ENCODE measurements at places on chromosomes 13 and 19. TPM values are rescaled to one million over a fixed set of nuclear protein-coding genes. Genes with fewer than 3 reads are reported as not detected.

KCNJ14 gene
- total RNA-seq = 1.1 TPM

CAPS gene
- 9.4 TPM for total RNA-seq

SRRM5 gene
- 0.52 TPM for total RNA-seq

C19orf81 gene
- total RNA-seq = not detected

FAM83E gene
- total RNA-seq = not detected

GRIN2D gene
- 0.91 TPM for total RNA-seq

TMPRSS9 gene
- 0.27 TPM for total RNA-seq

HRC gene
- 4.8 TPM for total RNA-seq

- peak; percentile 93 for DNase-seq
Measured at GRCh38 chr19:18417250-18418028, 1.8 kb upstream of the SSBP4 start.

GRCh38 chr13:36154567-36155291 lies 23.5 kb upstream of the DCLK1 start:
- DNase-seq = no peak

DNA sequence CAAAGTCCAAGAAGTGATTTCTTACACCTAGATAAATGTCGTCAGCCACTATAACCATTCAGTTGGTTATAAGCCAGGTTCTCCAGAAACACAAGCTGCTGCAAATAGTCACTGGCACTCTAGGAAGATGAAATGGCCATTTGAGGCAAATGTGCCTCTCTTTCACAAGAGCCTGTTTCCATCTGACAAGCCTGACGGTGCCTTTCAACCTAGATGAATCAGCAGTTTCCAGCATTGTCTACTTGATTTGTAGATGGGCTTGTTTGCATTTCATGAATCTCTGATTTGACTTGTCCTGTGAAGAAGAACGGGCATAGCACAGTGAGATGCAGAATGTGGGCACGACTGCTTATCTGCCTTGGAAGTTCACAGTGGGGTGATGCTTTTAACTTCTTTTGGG lies 327.2 kb downstream of the LMO7 start:
- no peak for DNase-seq

GRCh38 chr19:5081443-5082161 lies 112.7 kb downstream of the KDM4B start:
- DNase-seq = no peak

DNA sequence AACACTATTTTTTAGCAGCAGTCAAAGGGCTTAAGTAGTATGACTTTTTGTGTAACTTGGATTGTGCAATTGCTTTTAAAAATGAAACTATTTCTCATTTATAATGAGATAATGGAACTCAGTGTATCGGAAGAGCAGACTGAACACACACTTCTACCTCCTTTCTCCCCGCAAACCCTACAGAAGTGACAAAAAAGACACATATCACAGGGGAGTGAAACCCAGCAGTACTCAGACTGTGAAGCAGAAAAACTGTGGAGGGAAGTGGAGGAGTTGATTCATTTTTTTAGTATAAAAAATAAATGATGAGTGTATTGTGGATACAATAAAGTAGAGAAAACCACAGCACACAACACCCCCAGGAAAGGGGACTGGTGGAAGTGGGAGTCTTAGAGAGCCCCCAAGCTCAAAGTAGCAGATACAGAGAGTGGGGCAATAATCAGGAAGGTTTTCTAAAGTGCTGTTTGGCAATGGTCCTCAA lies 9.7 kb downstream of the LPAR6 start:
- no peak for DNase-seq

DNA sequence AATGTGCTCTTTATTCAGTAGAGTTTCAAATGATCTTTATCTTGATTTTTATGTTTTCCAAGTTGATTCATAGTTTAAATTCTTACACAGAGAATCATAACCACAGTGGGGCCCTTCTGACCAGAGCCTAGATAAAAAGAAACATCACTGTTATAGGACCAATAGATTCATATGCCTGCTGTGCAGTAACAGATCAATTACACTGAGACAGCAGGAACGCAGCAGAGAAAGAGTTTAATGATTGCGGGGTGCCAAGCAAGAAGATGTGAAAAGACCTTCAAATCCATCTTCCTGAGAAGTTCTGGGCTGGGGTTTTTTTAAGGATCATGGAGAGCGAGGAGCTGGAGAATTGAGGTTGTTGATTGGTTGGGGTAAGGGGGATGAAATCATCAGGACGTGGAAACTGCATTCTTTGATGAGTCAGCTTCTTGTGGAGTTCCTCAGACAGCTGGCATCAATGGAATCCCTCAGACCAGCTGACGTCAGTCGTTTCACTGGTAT lies 346.6 kb downstream of the TBC1D4 start:
- DNase-seq = no peak

- DNase-seq = no peak
Measured at GRCh38 chr19:41784743-41785142, 11.6 kb upstream of the CEACAM3 start.

GRCh38 chr13:73657821-73658540 lies 476.2 kb downstream of the KLF12 start:
- DNase-seq = peak; percentile 81

DNA sequence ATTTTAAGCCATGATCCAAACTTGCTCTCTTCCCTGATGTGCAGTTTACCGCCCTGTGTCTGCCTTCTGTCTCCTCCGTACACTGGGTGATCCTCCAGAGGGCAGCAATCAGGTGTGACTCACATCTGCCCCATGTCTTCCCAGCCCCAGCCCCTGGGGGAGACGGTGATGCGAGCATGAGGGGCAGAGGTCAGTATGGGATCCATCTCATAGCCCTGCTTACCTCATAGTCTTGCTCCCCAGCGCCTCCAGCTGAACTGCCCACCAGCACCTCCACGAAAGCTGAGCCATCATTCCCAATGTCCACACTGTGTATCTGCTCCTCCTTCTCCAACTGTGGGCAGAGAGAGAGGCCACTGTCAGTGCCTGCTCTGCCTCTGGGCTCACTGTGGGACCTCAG lies 14.6 kb downstream of the XRCC1 start:
- DNase-seq = no peak

GRCh38 chr13:24274452-24275021 lies 34.8 kb upstream of the C1QTNF9 start:
- no peak for DNase-seq

- DNase-seq = no peak
Measured at GRCh38 chr13:20989656-20990321, 71.6 kb downstream of the LATS2 start.

- DNase-seq = no peak
Measured at GRCh38 chr19:13072188-13072908, 30.3 kb downstream of the LYL1 start.

GRCh38 chr19:4288091-4288777 lies 9.2 kb downstream of the SHD start:
- no peak for DNase-seq

GRCh38 chr19:15393963-15394362 lies 14.4 kb upstream of the AKAP8 start:
- DNase-seq = no peak

GRCh38 chr19:19022380-19022961 lies 10.8 kb downstream of the SUGP2 start:
- no peak for DNase-seq

DNA sequence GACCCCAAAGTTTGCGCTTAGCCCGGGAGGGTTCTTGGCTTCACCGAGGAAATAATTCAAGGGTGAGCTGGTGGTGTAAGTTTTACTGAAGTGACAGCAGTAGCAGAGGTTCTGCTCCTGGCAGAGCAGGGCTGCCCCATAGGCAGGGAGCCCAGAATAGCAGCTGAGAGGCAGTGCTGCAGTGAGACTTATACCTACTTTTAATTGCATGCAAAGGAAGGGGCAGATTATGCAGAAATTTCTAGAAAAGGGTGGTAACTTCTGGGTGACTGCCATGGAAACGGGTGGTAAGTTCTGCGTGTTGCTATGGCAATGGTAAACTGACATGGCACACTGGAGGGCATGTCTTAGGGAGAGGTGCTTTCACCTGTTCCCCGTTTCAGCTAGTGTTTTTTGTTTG lies 17.5 kb upstream of the CAMSAP3 start:
- DNase-seq = no peak

- DNase-seq = no peak
Measured at GRCh38 chr19:6767081-6767356, 216 bp downstream of the SH2D3A start.

DNA sequence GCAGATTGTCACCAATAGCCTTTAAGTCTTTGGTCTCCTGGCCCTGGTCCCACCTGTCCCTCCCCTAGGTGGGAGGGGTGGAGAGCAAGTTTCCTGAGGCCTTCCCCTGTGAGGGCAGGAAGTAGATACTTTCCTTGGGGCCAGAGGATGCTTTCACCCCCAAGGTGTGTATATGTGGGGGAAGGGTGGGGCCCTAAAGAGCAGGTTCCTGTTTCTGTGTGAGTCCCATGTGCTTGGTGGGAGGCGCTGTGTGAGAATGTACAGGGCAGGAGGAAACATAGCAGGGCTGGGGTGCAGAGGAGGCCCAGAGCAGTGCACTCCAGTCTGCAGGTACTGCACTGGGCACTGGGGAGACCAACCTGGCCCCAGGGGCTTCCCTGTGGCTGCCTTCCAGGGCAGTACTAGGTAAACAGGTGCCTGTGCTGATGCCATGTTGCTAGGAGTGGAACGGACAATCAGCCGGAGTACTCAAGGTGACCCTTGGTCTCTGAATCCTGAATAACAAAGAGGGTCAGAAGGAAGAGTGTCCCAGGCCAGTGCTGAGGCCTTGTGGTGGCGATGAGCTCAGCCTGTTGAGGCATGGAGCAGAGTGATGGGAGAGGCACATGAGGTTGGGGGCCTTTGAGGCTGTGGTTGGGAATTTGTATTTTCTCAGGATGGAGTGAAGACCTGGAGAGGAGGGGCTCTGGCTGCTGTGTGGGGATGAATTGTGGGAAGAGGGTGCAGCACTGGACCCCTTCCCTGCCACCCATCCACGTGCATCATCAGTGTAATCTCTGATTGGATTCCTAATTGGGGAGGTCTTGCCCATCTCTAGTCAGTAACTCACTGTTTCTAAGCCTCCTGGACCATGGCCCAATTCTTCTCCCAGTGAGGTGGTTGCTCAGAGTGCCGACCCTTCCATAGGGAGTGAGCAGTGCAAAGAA lies 5.1 kb downstream of the EGLN2 start:
- peak; percentile 54 for DNase-seq

- no peak for DNase-seq
Measured at GRCh38 chr19:5078182-5078581, 109.3 kb downstream of the KDM4B start.

- DNase-seq = no peak
Measured at GRCh38 chr19:6551607-6552450, 21.0 kb downstream of the TNFSF9 start.

GRCh38 chr13:40651866-40652587 lies 14.4 kb downstream of the FOXO1 start:
- DNase-seq = no peak
